ENCODE measurements at places on chromosomes 11 and 22. TPM values are rescaled to one million over a fixed set of nuclear protein-coding genes. Genes with fewer than 3 reads are reported as not detected.

The RIMBP3B gene
- 0.42 TPM for total RNA-seq

The E2F8 gene
- 7.1 TPM for total RNA-seq

The ZNF280B gene
- 3.6 TPM for total RNA-seq

The C11orf97 gene
- not detected for total RNA-seq

The TAF1D gene
- 246 TPM for total RNA-seq

The OR8H2 gene
- not detected for total RNA-seq

The DRD2 gene
- 0.10 TPM for total RNA-seq

The OR52B6 gene
- not detected for total RNA-seq

The MS4A12 gene
- not detected for total RNA-seq

The NXPE2 gene
- 0.26 TPM for total RNA-seq

The OTUB1 gene
- total RNA-seq = 47.0 TPM

The P2RX6 gene
- total RNA-seq = 103 TPM

Measured in myocyte (in vitro differentiated cells).